ENCODE measurements at places on chromosomes 3 and 15.

- no peak for DNase-seq
Observed at GRCh38 chr3:112857526-112857925, 10.9 kb upstream of the CD200R1L start.

GRCh38 chr15:69669446-69669845, 216.8 kb downstream of the RPLP1 start:
- DNase-seq = no peak

DNA sequence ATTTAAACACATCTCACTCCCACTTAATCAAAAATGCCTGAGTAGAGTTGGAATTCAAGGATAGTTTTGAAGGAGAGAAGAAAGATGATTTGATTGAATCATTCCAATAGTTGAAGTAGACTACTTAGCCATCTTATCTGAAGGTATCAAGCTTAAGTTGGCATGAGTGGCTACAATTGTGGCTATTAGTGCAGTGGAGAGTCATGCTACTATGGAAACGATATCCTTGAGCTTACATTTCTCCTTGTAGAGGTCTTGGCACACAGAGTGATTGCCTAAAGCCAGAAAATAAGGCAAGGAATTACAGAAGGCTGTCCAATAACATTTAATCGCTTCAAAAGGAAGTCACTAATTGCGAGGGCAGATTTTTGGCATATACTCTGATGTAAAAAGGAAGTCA, 1022.7 kb downstream of the IGSF11 start:
- DNase-seq = no peak

- no peak for DNase-seq
Observed at GRCh38 chr15:91961357-91961756, 107.8 kb downstream of the SLCO3A1 start.

DNA sequence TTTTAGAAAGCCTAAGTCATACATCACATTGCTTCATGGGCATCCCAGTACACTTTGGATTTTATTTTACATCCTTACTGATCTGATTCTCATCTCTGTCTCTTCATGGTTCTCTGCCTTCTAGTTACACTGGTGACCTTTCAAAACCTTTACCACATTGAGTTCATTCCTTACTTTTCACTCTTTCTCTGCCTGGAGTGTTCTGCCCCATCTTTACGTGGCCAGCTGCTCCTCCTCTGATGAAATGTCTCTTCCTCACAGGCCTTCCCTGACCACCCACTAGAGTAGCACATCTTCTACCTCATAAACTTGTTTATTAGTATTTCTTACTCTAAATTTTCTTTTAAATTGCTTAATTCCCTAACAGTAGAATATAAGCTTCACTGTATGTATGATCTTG, 17.7 kb downstream of the CTNNB1 start:
- DNase-seq = no peak
